CD4-positive, alpha-beta memory T cell (primary cell): ENCODE measurements at places on chromosomes 1 and 21. TPM values are rescaled to one million over a fixed set of nuclear protein-coding genes. Genes with fewer than 3 reads are reported as not detected.

DNA sequence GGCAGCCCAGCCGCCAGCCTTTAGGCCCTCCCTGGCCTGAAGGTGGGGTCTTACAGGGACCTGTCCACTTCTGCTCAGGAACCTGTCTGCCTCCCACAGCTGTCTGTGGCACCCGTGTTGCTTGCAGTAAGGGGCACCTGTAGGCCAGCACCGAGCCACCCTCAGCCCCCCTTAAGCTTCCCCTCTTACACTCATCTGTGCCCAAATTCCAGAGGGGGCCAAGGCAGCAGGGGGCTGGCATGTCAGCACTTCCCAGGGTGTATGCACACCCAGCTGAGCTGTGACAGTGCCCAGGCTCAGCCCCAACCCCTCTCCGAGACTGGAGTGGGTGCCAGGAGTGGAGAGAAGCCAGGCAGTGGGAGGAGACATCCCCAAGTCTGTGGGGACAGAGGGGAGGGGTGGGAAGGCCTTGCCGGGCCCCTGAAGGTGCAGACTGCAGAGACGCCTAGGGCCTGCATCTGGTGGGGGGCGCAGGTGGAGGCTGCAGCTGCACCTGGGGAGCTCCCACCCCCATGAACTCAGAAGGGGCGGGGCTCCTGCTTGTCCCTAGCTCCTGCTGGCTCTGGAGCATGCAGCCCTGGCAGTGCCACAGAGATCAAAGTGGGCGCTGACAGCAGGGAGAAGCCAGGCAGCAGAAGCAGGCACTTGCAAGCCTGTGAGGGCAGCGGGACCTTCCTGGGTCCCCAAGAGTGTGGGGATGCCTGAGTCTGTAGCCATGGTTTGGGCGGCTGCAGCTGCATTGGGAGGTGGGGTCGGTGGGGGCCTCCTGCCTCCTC, 5.4 kb upstream of the SLC2A7 start:
- DNase-seq, result no peak

GRCh38 chr1:70442490-70442889, 31.4 kb downstream of the CTH start:
- DNase-seq, result no peak

DNA sequence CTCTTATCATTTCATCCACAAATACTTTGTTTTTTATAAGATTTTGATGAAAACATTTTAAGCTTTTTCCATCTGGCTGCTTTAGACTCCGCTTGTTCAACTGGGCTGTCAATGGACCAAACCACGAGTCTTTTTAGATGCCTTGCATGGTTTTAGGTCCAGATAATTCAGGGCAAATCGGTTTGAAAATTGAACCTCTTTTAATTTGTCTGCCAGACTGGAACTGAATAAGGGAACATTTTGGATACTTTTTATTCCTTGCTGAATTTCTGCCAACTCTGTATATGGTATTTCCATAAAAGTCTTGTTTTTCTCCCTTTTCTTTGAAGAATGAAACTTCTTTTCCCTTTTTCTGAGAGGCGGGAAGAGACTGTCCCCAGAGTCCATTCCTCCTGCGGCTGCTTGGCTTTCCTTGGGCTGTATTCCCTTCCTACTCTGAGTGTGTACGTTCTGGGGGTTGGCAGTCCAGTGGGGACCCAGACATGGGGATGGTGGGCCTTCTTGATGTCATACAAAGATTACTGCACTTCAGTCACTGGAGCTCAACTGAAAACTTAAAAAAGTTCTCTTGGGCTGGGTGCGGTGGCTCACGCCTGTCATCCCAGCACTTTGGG, 46.5 kb upstream of the CNN3 start:
- no peak for DNase-seq

- no peak for DNase-seq
Measured at GRCh38 chr1:19680644-19681043, 16.0 kb downstream of the HTR6 start.

DNA sequence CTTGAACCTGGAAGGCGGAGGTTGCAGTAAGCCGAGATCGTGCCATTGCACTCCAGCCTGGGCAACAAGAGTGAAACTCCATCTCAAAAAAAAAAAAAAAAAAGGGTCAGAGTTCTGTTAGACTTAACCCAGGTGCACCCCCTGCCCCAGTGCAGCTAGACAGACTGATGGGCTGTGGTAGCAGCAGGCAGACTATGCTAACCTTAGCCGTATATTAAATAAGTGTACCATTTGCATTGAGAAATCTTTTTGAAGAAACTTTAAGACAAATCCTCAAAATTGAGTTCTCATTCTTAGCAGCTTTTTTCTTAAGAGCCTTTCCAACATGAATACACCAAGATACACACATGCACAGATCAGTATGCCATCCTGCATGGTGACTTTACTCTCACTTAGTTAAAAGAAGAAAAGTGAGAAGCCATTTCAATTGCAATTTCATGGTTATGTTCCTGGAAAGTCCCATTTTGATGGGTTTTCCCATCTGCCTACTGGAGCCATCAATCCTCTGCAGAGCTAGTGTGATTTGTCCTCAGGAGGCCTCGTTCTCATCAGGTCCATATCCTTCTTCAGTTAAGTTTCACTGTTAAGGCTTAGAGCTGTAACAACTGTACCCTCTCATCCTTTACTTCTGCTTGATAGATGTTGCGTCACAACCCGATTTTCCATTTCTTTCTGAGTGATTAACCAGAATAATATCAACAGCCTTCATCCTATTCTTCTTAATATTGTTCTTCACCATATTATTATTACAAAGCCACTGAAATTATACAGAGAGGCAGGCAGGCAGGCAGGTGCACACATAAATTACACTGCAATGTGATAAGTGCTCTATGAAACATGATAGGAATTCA, 7.3 kb downstream of the FCRLB start:
- no peak for DNase-seq

DNA sequence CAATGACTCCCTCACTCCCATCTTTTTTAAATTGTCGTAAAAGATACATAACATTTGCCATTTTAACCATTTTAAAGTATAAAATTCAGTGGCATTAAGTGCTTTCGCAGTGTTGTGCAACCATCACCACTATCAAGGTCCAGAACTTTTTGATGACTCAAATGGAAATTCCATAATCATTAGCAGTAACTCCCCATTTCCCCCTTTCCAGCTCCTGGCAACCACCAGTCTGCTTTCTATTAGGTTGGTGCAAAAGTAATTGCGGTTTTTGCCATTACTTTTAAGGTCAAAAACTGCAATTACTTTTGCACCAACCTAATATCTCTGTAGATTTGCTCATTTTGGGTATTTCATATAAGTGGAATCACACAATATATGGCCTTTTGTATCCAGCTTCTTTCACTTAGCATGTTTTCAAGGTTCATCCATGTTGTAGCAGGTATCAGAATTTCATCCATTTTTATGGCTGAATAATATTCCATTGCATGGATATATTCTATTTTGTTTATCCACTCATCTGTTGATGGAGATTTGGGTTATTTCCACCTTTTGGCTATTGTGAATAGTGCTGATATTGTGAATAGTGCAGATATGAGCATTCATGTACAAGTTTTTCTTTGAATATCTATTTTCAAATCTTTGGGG, 159.7 kb downstream of the HIVEP3 start:
- DNase-seq, result no peak

GRCh38 chr1:20508411-20508771, 440 bp upstream of the MUL1 start:
- no peak for DNase-seq

GRCh38 chr1:119866451-119866850, 29.9 kb downstream of the ADAM30 start:
- no peak for DNase-seq

- no peak for DNase-seq
Measured at GRCh38 chr1:175841738-175842187, 98.4 kb upstream of the TNR start.

DNA sequence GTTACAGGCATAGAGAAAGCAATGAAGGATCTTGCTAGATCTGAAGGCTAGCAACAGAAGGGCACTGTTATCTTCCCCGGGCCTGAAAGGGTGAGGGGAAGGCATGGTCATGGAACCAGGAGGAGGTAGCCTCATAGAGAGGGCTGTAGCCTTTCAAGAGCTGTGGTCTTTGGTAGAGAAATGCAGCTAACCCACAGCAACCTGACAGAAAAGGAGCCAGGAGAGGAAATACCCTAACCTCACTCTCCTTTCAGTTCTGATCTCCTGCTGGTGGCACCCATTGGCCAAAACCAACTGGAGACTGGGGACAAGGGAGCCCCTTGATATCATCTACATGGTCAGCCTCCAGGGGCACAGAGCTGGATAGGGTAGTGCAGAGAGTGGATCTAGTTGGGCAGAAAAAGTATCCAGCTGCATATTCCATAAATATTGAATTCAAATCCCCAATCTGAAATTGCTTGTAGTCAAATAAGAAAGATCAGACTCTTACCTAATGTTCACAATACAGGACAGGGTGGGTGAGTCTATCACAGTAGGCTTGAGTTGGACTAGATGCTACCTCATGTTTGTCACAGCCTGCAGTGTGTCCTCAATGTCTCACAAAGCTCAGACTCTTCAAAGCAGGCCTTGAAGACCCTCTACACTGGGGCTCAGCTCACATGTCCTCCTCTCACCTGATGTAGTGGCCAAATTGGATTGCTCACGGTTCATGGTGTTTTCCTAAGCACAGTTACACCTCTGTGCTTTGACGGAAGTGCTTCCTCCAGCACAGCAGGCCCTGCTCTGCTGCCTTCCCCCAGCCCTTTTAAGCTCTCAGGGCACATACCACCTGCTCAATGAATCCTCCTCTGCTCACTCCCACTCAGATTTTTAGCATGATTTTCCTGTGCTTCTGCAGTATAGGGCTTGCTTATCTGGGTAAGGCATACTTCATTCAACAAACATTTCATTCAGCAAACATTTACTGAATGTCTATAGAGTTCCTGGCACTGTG, 74.1 kb upstream of the JUN start:
- DNase-seq, result peak; percentile 9

- DNase-seq, result no peak
Measured at GRCh38 chr21:46455575-46456385, 2.9 kb upstream of the DIP2A start.

DNA sequence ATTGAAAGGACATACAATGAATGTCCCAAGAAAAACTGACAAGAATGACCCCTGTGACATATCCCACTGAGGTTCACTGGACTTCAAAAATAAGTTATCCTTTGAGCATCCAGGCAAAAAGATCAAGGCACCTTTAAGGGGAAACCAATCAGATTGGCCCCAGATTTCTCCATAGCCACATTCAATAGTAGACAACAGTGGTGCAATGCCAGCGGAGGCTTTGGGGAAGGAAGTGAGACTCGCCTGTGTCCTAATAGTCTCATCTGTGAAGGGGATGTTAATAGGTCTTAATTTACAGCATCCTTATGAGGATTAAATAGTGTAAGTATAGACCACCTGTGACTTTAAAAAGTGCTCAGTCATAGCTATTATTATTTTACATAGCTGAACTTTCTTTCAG, 21.5 kb downstream of the RPL5 start:
- DNase-seq, result no peak

- no peak for DNase-seq
Measured at GRCh38 chr1:19640363-19641316, 3.5 kb upstream of the NBL1 start.

- peak; percentile 52 for DNase-seq
Measured at GRCh38 chr1:117754061-117754969, 148.5 kb downstream of the TENT5C start.

DNA sequence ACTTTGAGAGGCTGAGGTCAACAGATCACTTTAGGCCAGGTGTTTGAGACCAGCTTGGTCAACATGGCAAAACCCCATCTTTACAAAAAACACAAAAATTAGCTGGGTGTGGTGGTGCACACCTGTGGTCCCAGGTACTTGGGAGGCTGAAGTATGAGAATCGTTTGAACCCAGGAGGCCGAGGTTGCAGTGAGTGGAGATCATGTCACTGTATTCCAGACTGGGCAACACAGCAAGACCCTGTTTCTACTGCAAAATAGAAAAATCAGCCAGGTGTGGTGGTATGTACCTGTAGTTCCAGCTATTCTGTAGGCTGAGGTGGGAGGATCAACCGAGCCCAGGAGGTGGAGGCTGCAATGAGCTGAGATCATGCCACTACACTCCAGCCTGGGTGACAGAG, 4.2 kb upstream of the INTS3 start:
- DNase-seq, result no peak

DNA sequence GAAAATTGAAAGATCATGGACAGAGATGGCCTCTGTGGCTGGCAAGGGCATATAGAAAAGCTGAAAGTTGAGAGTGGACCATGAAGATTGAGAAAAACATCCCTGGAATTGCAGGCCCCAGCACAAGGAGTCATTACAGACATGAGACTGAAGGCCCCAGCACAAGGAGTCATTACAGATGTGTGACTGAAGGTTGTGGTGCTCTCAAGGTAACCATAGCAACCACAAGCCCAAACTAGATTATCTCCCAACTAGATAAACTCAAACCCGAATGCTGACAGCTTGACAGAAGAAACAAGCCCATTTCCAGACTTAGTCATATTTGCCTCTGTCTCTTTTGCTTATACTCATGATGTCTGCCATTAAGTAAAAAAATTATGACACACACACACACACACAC, 1252.1 kb upstream of the ADGRL4 start:
- DNase-seq, result no peak

- DNase-seq, result no peak
Measured at GRCh38 chr1:101476541-101476940, 239.7 kb downstream of the S1PR1 start.

GRCh38 chr1:40076895-40077312, 20.1 kb downstream of the PPT1 start:
- no peak for DNase-seq

DNA sequence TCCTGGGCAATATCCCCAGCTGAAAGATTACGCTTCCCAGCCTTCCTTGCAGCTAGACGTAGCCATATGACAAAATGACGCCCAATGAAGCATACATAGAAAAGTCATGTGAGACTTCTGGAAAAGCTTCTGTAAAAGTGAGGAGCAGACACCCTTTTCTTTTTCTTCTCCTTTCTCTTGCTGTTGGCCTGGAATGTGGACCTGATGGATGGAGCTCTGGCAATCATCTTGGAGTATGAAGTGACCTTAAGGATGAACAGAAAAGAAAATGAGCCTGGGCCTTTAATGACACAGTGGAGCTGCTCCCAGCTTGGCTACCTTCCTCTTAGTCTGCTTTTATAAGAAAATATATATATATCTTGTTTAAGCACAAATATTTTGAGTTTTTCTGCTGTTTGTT, 24.8 kb downstream of the BATF3 start:
- DNase-seq, result no peak

GRCh38 chr1:202110977-202111376, 11.7 kb upstream of the GPR37L1 start:
- no peak for DNase-seq

- no peak for DNase-seq
Measured at GRCh38 chr1:23566304-23566703, 7.0 kb upstream of the ID3 start.

- DNase-seq, result no peak
Measured at GRCh38 chr1:230215031-230215430, 148.0 kb downstream of the GALNT2 start.

GRCh38 chr21:37478794-37479193, 112.2 kb downstream of the DYRK1A start:
- DNase-seq, result no peak

LAMC2 gene
- total RNA-seq, result not detected

GJC2 gene
- 0.61 TPM for total RNA-seq

ADGRB2 gene
- total RNA-seq, result 2.0 TPM

ADAMTSL4 gene
- total RNA-seq, result 0.23 TPM

ADGRL4 gene
- not detected for total RNA-seq

ENAH gene
- 0.26 TPM for total RNA-seq

DR1 gene
- 71.9 TPM for total RNA-seq

GBP3 gene
- 51.8 TPM for total RNA-seq

SLC45A1 gene
- total RNA-seq, result 0.94 TPM
